NCI-H2227 treated with DMSO at 0.1 percent for 48 hours (cell line): ENCODE measurements at places on chromosomes 3 and 15.

DNA sequence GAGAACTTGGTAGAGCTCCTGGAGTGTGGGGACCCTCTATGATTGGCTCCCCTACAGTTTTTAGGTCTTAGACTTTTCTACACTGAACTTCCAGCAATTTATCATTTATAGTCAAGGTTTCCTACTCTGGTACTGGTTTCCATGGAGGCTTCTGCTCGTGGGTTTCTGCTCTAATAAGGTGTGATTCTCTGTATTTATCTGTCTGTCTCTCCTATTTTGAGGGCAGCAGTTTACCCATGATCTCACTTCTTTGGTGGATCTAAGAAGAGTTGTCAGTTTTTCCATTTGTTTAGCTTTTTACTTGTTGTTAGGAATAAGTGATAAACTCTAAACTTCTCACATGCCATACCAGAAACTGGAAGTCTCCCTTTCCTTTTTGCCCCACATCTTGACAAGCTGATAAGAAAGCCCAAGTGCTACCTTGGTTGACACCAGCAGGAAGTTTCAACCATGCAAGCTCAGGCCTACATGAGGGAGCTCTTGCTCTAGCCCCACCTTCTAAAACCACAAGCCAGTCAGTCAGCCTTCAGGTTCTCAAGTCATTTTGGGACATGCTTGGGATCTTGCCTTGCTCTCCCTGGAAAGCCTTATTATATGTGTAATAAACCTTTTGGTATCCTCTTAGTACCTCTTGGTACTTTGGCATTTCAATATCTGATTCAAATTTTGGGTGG is 10.0 kb downstream of the TIMMDC1 start:
- DNase-seq: no peak

DNA sequence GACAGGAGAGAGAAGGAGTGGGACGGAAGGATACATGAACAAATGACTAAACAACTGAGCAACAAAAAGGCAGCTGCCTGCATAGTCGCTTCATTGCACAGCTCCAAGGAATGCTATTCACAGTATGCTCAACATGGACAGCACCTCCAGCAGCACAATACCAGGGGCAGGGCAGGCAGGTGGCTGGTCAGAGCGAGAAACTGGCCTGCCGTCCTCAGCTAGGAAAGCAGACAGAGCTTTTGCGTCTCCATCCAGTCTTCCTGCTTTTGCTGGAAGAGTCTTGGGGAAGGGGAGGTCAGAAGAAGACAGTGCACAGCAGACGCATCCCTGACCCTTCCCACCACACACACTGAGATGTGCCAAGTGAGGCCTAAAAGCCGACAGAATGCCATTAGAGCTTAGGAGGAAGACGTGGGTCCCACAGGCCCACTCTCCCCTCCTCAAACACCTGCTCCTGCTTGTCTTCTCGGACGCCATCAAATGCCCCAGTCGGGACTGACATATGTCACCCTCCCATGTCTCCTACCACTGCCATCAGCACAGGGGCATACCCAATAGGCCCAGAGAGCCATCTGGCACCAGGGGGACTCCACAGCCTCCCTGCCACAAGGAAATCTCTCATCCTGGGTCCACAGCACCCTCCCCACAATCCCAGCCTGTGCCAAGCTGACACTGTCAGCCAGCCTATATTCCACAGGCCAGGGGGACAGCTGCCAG is 3.9 kb downstream of the RAB6B start:
- no peak for DNase-seq

DNA sequence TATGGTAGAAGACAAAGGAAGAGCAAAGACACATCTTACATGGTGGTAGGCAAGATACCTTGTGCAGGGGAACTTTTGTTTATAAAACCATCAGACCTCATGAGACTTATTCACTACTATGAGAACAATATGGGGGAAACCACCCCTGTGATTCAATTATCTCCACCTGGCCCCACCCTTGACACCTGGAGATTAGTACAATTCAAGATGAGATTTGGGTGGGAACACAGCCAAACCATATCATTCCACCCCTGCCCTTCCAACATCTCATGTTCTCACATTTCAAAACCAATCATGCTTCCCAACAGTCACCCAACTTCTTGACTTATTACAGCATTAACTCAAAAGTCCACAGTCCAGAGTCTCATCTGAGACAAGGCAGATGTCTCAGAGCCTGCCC is 21.7 kb upstream of the PLSCR1 start:
- no peak for DNase-seq

DNA sequence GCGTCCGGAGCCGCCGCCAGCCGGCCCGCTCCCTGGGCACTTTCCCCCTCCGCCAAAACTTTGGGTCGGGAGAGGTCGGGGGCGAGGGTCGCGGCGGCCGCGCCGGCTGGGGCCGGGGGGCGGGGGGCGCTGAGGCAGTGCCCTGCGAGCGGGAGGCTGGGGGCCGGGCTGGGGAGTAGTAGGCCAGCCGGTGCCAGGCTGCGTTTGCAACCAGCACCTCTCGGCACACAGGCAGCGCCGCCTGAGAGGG is 452 bp downstream of the BBX start:
- no peak for DNase-seq

DNA sequence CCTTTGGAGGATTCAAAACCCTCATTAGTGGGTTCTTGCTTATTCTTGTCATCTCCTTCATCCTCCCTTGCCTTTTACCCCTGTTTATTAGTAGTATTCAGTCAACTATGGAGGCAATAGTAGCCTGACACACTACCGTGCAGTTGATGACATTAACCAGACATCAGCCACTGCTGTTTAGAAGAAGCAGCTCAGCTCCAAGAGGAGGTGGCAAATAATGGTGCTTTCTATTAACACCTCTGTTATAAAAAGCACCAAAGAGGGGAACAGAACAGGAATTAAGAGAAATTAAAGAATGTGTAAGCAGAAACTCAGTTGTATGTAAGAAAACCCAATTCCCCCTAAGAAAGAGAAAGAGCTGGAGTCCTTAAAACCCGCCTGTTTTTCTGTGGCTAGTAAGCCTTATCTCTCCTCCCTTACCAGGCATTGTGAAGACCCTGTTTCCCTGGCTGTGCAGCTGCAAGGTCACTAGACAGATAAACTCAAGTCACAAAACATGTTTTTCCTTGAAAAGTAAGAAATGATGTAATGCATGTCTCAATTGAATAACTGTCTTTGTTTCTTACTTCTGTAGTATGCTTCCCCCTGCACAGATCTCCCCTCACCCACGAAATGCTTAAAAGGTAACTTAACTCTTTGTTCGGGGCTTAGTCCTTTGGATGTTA is 21.2 kb downstream of the CCR4 start:
- no peak for DNase-seq

DNA sequence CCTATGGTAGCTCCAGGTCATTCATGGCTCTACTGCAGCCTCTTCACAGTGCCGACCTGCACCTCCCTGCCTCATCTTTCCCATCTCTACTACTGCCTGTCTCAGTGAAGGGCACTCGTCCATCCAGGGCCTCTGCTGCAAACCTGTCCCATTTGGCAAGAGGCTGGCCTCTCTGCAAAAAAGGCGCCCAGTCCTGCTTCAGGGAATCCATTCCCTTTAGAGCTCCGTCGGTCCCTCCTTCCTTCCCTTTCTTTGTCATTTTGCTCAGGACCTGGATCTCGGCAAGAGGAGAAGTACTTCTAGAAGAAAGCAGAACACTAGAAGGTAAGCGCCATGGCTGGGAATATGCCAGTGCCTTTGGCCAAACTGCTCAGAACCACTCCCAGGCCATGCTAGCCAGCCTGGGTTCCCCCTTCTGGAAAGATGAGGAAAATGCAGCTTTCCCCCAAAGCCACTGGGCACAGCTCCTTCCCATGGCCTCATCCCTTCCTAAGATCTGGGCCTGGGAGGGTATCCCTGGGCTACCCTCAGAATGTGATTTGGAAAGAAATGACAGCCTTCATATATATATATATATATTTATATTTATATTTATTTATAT is 6.4 kb upstream of the ISL2 start:
- peak; percentile 22 for DNase-seq

DNA sequence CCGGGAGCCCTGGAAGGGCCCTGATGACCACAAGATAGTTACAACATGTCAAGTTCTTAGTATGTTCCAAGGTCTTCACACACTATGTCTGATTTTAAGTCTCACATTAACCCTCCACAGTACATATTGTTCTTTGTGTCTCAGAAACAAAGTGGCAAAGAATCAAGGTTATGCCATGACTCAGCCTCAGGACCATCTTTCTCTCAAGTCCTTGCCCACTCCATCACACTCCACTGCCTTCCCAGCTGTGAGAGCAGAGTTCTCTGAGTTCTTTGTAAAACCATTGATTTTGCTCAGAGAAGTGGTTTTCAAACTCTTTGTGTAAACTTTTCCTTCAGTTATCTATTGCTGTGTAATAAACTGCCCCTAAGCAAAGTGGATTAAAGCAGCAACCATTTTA is 67.9 kb upstream of the C3orf80 start:
- DNase-seq: no peak

DNA sequence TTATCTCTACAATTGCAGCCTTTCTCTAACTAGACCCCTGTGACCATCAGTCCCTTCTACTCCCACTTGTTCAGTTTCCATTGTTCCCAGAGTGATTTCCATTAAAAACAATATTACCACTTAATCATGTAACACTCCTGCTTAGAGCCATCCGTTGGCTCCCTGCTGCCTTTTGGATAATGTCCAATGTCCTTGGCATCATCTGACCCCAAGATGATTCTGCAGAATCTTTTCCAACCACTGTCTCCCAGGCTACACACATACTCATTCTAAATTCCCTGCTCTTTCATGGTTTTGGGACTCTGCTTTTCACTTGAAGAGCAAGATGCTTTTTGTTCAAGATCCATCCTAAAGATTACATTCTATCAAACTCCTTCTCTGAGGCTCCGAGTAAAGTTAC is 7.1 kb downstream of the KCNH8 start:
- peak; percentile 59 for DNase-seq

GRCh38 chr3:127761441-127761801 is 60.9 kb downstream of the MGLL start:
- no peak for DNase-seq

GRCh38 chr3:49607796-49608195 is 53.5 kb downstream of the BSN start:
- DNase-seq: no peak
